ENCODE measurements at places on chromosomes 6 and 20.

DNA sequence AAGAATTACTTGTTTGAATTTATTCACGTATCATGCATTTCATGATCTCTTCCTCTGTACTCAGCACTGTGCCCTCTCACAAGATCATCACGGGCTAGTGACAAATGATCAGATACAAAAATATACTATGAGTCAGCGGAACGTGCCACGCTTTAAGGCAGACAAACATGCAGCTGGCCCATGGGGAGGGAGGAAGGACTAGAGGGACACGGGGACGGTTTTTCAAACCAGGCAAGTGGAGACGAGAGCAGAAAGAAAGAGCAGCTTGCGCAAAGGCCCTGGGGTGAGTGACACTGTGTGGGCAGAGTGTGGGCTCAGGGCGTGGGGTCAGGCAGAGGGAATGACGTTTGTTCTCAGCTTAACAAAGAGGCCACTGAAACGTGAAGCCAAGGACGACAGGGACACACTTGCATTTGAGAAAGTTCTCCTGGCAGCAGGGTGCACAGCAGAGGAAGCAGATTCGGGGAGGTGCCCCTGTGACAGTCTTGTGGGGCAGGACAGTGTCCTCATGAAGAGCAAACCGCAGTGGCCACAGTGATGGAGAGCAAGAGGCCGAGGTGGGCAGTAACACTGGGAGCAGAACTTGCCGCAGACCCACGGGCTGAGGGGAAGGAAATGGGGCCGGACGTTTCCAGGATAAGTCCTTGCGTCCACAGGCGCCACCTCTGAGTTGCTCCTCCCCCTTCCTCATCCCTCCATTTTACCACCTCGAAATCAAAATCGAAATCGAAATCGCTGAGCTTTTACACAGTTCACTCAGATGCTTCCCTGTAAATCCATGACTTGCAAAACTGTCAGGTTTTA is 6.9 kb upstream of the RPS6KA2 start:
- DNase-seq = no peak

GRCh38 chr6:168637834-168638233 is 196.8 kb downstream of the SMOC2 start:
- DNase-seq = no peak

GRCh38 chr6:137282254-137282653 is 63.1 kb upstream of the IFNGR1 start:
- DNase-seq = no peak

- no peak for DNase-seq
Measured at GRCh38 chr6:118085665-118086064, 178.6 kb downstream of the SLC35F1 start.

Measured in LoVo (cell line).